ENCODE measurements at places on chromosomes 4 and X.
A peak's percentile ranks its signal among the peaks of the same experiment; 100 is the strongest.

GRCh38 chrX:129818123-129818522, 25.6 kb downstream of the ZDHHC9 start:
- DNase-seq = no peak

DNA sequence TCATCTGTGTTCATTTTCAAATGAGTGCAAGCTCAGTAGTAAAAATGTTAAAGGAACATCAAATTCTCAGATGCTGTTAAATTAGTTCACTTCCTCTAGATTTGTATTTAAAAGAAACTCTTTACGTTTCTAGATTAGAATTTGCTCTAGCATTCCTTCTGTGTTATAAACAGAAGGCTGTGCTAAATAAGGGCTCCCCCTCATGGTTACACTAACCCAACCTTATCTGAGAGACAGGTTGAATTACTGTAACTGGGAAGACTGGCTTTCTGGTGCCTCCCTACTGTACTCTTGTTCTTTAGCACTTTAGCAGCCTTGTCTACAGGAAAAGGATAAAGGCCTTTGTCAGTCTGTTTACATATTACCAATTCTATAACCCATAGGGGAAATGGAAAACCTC, 56.8 kb downstream of the RXFP1 start:
- peak; percentile 37 for DNase-seq

DNA sequence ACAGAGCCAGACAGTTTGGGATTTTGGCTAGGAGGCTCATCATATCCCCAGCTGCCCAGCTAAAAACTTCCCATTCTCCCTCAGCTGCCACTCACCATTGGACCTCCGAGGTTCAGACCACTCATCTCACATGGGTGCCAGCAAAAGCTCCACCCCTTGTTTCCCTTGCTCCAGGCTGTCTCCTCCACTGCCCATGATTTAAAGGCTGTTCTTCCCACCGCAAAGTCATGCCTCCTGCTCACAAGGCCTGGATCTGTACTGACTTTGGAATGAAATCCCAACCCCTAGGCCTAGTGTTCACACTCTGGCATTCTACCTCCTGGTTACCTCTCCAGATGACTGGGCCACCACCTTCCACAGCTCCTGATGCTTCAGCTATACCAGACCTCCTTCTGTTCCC, 142.2 kb upstream of the EOLA2 start:
- DNase-seq = no peak

DNA sequence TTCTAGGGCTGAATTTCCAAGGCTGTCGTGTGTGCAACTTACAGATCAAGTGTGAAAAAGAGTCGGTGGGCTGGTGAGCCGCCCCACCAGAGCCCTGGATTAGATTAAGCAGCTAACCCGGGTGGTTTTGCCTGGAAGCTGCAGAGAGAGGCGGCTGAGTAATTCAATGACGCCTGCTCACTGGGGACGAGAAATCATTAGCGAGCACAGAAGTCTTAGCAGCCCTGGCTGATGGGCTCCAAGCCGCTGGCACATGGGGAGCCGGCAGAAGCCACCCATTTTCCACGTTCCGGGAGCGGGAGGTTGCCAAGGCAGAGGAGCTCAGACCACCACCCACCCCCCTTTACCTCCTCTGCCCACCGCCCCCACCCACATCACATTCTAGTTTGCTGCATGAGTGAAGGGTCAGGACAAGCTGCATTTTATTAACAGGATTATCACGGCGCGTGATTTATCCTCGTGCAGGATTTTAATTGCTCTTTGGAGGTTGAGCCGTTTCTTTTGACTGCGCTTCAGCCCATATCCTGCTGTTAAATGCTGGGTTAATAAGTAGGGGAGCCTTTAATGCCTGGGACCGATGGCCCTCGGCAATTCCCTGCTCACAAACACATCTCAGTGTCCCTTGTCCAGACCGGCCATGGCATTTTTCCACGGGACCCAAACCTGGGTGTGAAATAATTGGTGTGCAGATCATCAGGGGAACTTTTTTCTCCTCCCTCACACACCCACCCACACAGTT, 19.1 kb downstream of the BCOR start:
- peak; percentile 37 for DNase-seq

DNA sequence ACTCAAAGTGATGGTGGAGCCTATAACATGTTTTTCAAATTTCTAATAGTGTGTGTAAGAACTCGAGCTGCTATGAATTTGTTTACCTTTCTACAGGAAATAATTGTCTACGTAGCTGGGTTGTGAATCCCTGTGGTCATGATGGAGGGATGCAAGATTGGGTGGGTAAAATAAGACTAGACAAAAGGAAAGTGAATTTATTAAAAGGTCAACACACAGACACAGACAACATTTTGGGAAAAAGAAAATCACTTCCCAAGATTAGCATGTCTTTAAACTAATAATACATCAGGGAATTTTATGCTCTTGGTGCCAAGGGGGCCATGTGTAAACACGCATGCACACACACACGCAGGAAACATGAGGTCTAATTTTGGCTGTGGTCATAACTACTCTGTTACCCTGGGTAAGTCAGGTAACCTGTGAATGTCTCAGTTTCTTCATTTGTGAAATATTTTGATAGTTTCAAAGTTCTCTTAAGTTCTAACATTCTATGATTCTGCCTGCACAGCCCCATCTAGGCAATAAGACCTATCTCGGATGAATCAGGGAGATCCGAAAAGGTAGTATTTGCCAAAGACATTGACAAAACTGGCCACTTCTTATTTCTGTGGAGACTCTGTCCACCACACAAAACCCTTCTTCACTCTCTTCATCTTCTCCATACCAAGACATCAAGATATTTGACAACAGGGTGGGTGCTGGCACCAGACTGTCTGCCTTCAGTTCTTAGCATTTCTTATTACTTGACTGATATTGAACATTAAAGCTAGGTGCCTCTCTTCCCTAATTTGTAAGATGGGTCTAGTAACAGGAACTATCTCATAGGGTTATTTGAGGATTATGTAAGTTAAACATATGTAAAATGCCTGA, 1.6 kb upstream of the UNC5C start:
- no peak for DNase-seq

DNA sequence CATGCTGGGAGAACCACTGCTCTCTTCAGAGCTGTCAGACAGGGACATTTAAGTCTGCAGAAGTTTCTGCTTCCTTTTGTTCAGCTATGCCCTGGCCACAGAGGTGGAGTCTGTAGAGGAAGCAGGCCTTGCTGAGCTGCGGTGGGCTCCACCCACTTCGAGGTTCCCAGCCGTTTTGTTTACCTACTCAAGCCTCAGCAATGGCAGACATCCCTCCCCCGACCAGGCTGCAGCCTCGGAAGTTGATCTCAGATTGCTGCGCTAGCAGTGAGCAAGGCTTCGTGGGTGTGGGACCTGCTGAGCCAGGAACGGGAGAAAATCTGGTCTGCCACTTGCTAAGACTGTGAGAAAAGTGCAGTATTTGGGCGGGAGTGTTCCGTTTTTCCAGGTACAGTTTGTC, 118.9 kb downstream of the SLC10A6 start:
- DNase-seq = no peak

All from suppressor macrophage treated with lipopolysaccharide for 1 hour (primary cell).